Stimulated activated CD4-positive, alpha-beta T cell treated with anti-CD3 and anti-CD28 coated beads, Interleukin-1b, Interleukin-23, amount 100 ng/mL, for 4 hours (primary cell): ENCODE measurements at places on chromosomes 2 and 18.

DNA sequence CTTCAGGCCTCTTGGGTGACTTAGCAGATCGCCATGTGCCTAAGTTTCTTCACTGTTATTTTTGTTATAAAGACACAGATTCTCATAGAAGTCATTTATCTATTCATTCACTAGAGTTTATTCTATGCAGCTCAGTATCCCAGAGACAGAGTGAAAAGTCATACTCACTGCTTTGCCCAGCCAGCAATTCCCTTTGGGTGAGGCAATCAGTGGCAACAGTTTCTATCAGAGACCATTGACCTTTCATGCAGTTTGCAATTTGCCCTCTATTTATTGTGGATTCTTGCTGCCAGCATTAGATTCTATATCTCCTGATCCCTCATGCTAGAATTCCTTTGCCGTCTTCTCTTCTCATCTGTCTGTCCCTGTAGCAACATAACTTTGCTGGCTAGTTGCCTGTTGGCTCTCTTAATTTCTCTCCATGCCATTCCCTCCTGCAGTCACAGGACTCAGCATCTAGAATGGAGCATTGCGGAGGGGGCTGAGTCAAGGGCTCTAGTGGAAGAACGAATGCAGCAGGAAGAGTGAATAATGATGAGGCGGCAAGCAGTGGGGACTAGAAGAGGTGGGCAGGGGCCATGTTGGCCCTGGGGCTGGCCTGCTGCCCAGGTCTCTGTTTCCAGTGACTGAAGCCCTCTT is 12.2 kb downstream of the SLC9A4 start:
- DNase-seq, result no peak

GRCh38 chr2:232955856-232956255 is 57.2 kb downstream of the NGEF start:
- no peak for DNase-seq

GRCh38 chr2:112187805-112188596 is 49.8 kb downstream of the FBLN7 start:
- DNase-seq, result peak; percentile 73

DNA sequence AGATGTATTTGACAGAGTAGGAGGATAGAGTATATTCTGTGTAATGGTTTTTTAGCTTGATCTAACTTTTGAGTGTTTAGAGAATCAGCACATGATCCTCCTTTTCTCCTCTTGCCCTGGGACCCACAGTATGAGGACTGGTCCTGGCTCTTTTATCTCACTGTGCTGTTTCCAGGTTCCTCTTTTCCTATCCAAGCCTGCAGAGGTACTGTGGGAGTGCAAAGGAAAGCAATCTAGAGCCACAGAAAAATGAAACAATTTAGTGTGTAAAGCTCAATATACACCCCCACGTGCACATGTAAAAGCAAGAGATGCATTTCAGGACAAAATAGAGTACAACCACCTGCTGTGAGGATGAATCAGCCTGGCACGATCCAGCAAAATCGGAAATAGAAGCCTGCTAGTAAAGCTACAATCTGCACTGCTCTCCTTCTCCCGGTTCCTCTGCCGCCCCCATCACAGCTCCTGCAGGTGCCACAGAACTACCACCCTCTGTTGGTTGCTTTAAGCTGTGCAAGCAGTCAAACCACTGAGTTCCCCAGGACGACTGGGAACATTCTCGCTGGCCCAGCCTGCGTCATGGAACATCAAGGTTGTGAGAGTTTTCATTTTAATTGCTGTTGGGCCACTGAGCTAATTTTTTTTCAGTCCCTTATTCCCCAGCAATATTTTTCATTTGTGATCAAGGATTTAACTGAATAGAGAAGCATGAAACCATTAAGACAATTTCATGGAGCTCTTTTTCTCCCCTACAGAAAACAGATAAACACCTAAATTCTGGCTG is 47.8 kb upstream of the MAPRE3 start:
- DNase-seq, result peak; percentile 23

DNA sequence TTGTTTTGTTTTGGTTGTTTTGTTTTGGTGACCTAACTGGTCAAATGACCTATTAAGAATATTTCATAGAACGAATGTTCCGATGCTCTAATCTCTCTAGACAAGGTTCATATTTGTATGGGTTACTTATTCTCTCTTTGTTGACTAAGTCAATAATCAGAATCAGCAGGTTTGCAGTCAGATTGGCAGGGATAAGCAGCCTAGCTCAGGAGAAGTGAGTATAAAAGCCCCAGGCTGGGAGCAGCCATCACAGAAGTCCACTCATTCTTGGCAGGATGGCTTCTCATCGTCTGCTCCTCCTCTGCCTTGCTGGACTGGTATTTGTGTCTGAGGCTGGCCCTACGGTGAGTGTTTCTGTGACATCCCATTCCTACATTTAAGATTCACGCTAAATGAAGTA is at the start of gene TTR:
Gene TTR (plus strand): TSS at position 250 of the 400 bp plus-strand sequence. CDS start 26 bp downstream, at position 276.
- no peak for DNase-seq

DNA sequence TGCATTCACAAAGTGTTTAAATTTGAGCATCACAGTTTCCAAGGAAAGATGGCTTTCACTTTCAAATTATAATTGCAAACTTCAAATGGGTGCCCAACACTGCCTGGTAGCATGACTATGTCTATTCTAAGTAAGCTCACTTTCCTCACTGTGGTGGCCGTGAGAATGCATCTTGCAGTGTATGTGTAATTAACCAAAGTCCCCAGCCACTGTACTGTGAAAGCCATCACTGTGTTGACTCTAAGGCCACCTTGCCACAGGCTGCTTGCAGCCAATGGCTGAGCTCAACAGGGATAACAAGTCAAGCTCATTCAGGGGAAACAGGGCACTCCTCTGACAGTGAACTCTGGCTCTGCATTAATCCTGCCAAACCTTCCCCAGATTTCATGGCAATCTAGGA is 43.3 kb upstream of the LGALSL start:
- no peak for DNase-seq

- no peak for DNase-seq
Measured at GRCh38 chr2:104678181-104678580, 175.7 kb upstream of the POU3F3 start.

GRCh38 chr2:95113464-95113863 is 8.1 kb downstream of the MRPS5 start:
- DNase-seq, result no peak

DNA sequence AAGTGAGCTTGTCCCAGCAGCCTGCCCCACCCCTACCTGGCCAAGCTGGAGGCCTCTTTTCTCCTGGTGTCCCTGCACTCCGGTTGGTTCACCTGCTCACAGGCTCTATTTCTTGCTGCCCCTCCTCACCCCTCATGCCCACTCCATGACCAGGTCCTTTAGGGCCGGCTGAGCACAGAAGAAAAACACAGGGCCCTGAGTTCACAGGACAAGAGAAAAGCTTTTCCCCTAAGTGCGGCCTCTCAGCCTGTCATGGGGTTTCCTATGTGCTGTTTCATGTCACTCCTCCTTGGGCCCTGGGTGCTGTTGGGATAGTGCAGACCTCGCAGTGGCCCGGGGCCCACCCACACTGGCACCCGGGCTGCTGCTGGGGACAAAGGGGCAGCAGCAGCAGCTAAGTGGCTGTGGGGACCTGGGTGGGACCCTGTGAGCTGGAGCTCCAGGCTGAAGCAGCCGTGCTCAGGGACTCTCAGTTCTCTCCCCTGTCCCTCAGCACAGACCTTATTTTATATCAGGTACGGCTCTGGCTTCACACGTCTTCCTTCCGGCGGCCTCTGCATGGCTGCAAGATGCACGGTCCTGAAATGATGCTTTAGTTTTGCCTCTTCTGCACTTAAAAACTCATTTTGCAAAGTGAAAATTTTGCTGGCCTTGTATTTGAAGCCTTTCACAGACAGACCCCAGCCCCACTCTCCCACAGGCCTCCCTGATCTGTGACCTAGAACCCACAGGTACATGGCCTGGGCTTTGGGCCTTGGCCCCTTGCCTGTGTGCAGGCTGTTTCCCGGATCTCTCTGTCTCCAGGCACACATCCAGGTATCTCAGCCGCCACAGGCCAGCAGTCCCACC is 71.8 kb downstream of the SH3RF3 start:
- DNase-seq, result no peak

GRCh38 chr18:55096263-55096951 is 137.1 kb upstream of the CCDC68 start:
- no peak for DNase-seq

DNA sequence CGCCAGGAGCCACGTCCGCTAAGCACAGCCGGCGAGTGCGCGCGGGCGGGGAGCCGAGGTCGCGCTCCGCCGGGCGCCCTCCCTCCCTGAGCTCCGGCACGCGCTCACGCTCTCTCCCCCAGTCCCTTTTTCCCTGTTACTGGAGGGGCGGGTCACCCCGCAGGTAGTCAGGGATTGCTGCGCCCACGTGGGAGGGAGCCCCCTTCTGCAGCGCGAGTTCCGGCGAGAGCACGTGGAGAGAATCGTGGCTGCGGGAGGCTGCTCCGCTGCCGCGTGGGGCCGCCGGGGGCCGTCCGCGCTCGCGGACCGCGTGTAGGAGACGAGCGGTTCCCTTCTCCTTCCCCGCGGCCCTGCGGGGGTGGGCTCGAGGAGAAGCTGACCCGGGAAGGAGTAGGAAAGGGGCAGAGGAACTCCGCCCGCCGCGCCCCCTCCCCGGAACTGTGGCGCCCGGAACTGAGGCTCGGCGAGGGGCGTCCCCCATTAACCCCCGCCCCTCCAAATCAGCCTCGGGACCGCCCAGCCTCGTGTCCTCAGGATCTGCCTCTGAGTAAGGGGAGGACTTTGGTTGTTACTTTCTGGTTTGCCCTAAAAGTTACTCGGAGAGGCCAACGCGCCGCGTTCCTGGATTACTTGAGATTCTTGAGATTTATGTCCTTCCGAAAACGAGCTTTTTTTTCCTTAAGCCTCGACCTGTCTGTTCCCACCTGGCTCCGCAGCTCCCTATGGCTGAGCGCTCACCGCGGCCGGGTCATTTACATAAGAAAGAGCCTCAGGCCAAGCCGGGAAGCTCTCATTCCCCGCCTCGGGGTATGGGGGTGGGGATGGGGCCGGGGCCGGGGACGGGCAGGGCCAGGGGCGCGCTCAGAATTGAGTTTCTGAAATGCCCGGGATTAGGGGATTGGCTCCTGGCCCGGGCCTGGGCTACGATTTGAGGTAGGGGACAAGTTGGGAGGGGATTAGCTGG is 1.1 kb downstream of the HK2 start:
- peak; percentile 78 for DNase-seq

DNA sequence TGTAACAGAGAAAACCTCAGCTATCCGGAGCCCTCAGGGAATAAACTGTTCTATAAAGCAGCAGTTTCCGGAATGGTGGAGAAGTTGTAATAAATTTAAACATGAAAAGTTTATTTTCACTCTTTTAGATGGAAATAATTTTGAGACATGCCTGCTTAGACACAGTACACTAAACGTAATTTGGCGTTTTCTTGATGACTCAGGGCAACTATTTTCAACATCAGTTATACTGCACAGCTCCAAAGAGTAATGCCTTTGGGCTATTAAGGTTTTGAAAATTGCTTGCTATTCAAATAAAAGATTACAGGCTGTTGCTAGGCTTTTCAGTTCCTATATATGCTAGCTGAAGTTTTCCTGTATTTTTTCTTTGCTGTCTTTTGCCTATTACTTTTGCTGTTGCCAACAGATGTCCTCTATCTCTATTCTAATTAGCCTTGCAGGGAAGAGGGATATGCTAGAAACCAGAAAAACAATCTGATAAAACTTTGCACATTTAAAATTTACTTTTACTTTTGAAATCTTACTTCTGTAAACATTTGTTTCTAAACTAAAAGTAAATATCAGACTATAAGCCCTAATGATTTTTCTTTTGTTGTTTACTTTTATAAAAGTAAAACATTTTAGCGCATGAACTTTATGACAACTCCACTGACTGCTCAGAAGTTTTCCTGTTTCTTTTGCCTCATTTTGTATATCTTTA is 113.4 kb upstream of the WDSUB1 start:
- no peak for DNase-seq

- DNase-seq, result no peak
Measured at GRCh38 chr18:26487437-26487836, 60.9 kb downstream of the KCTD1 start.

DNA sequence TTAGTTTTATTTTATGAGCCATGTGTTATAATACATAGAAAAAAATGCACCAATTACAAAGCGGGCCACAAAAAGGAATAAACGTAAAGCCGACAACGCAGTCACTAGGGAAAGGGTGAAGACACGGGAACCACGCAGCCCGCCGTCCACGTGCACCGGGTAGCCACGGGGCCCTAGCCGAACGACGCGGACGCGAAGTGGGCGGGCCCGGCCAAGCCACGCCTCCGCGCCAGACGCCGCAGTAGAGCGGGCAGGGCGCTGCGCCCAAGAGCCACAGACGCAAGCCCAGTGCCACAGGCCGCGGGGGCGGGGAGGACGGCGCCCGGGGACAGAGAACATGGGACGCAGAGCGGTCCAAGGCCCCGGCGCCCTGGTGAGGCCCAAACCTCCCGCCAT is at the start of gene DUSP28:
Gene DUSP28 (plus strand): TSS at position 274 of the 396 bp plus-strand sequence. CDS start 328 bp downstream, outside the sequence.
- DNase-seq, result peak; percentile 78

GRCh38 chr2:185674232-185674631 is 64.4 kb upstream of the FSIP2 start:
- no peak for DNase-seq

- no peak for DNase-seq
Measured at GRCh38 chr2:222736301-222736700, 64.8 kb downstream of the MOGAT1 start.

DNA sequence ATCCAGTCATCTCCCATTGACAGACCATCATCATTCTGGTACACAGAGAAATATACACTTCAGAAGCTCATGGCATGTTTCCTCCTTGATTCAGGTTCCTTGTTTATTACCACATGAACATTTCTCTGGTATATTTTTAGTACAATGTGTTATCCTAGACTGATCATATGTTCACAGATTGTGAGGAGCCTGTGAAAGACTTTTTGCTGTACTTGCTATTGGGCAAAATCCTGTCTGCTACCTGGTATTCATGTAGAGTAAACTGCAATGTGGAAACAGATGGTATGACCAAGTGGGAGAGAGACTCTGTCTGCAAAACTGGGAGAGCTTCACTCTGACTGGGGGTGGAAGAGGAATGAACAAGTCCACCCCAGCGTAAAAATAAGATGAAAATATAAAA is 657.2 kb downstream of the IRS1 start:
- no peak for DNase-seq

DNA sequence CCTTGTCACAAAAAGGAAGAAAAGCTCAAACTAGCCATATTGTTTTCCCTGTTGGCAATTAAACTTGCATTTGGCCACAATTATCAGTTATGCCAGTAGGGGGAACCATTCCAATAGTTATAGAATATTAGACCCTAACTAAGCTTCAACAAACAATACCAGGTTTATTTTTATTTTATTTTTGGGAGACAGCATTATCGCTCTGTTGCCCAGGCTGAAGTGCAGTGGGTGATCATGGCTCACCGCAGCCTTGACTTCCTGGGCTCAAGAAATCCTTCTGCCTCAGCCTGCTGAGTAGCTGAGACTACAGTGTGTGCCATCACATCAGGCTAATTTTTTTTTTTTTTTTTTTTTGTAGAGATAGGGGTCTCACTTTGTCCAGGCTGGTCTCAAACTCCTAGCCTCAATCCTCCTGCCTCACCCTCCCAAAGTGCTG is 102.1 kb downstream of the ATAD2B start:
- peak; percentile 22 for DNase-seq
